ENCODE measurements at places on chromosomes 4 and X. TPM values are rescaled to one million over a fixed set of nuclear protein-coding genes. Genes with fewer than 3 reads are reported as not detected.

CT45A3 gene
- total RNA-seq = not detected

CFAP47 gene
- total RNA-seq = not detected

MAGEA8 gene
- not detected for total RNA-seq

SSX3 gene
- not detected for total RNA-seq

FAM156A gene
- 23.8 TPM for total RNA-seq

CCDC158 gene
- not detected for total RNA-seq

RXFP1 gene
- total RNA-seq = not detected

DCLK2 gene
- total RNA-seq = 0.46 TPM

SLC4A4 gene
- total RNA-seq = 0.46 TPM

All from activated T-cell treated with anti-CD3 and anti-CD28 coated beads, Interleukin-2, amount 50 U/mL, for 72 hours (primary cell).